Cortex of kidney (tissue), 1 donor: ENCODE measurements at places on chromosomes 11 and 22.

DNA sequence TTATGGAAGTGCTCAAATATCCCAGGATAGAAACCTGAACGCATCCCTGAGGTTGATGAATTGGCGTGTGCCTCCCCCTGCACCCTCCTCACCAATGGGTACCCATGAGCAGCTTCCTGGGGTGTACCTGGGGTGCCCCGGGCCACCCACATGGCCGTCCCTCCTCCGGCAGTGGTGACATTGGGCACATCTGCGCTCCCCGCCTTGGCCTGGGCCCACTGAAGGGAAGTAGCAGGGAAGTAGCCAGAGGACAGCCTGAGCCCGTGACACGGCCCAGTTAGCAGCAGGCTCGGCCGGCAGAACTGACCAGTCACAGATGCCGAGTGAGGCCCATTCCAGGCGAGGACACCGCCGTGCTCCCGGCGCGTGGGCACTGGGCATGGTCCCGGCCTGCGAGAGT is 16.7 kb downstream of the MRPL23 start:
- DNase-seq: no peak

DNA sequence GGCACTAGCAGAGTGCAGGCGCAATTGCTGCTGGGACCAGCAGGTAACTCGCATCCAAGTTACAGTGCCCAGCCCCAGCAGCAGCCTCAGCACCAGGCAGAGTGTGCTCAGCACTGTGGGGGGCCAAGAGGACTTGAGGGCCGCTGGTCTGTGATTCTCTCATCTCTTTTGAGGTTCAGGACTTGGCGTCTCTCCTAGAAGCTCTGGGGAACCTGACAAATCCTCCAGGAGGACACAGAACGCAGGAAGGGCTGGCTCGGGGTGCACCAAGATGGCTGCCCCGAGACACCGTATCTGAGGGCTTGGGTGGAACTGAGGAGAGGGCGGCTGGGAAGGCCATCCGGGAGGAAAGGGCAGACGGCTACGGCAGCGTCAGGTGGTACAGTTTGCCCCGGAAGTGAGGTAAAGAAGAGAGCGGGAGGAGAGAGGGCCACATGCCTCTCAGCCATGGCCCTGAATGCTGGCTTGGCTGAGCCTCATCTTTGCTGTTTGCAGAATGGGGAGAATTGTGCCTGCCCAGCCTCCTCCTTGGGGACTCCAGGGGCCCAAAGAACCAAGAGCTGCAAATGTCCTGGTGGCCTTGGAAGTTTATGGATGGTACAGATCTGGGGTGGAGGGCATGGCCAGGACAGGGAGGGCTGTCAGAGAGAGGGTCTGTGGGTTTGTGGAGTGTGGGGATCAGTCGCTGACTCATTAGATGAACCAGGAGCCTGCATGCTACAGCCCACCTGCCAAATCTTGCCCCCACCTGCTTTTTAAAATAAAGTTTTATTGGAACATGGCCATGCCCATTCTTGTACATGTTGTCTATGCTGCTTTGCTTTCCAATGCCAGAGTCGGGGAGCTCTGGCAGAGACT is 78.0 kb downstream of the MYEOV start:
- no peak for DNase-seq

- no peak for DNase-seq
These were observed 11.4 kb upstream of the VSTM5 start for GRCh38 chr11:93861808-93862207.

- DNase-seq: no peak
These were observed 9.1 kb downstream of the DENND6B start for GRCh38 chr22:50317674-50318073.

- DNase-seq: no peak
These were observed 41.9 kb downstream of the BCR start for GRCh38 chr22:23222033-23222792.

DNA sequence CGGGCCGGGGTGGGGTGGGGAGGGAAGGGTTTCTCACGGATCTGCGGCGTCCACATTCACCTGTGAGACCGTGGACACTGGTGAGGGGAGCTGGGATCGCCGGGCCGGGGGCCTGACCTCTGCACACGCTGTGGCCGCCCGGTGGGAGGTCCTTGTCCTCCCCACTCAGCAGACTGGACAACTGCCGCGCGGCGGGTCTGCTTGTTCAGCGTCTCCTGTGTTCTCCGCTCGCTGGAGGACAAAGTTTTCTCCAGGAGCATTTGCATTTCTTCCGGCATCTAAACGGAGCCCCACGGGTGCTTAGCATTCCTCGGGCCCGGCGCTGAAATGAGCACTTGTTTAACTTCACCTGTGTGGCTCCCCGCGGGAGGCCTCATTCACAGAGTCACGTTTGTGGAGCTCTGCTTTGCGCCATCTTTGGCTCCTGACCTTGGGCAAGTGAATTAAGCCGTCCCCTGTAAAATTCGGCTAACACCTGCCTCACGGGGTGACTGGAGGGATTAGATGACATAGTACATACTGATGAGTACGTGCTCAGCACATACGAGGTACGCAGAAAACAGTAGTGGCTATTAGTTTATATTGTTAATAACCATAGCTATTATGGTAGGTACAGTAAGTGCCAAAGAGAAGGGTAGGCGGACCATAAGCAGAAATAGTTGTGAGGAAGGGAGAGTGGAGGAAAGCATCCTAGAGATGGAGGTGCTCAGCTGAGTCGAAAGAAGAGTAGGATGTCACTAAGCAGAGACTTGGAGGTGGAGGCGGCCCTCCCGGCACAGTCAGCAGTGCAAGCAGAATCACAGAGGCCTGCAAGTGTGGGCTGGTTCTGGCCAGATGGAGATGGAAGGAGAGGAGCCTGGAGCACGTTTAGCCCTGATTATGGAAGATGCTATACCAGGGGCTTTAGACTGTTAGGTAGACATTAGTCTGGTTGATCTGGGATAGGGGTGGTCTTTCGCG is 885 bp downstream of the TRMU start:
- DNase-seq: no peak

DNA sequence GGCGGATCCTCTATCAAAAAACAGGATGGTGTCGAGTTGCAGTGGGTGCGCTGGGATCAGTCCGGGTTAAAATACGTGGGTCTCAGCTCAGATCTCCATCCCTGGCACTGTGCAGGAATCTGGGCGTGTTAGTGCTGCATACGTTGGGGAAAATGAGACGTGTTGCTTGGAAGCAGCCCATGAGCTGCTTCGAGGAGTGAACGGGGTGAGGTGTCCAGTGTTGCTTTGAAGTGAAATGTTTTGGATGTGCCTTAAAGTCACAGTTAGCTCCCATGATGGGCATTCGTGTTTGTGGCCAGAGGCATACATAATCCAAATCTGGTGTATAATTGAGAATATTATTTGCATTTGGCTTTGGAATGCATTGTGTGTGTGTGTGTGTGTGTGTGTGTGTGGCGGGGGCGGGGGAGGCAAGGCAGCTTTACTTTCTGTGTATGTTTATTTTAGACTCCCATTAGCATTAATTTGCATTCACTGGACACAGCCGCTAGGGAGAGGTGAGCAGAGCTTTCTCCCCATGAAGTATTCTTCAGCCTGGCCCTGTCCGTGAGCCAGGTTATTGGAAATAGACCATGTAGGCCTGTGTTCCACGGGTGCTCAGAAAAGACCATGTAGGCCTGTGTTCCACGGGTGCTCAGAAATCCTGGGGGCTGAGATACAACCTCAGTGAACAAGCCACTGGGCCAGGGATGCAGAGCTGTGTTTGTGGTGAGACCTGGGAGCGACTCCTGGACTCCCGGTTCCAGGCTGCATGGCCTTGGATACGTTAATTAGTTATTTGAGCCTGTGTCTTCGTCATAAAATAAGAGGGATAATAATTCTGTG is 134.6 kb downstream of the ST3GAL4 start:
- no peak for DNase-seq

GRCh38 chr22:48410536-48410935 is 1417.1 kb downstream of the BRD1 start:
- DNase-seq: no peak

- no peak for DNase-seq
These were observed 14.5 kb upstream of the P4HA3 start for GRCh38 chr11:74325649-74326645.

- no peak for DNase-seq
These were observed 27.4 kb upstream of the GRIA4 start for GRCh38 chr11:105582497-105582896.

- no peak for DNase-seq
These were observed 20.5 kb downstream of the TST start for GRCh38 chr22:36998620-36999351.

- no peak for DNase-seq
These were observed 258.0 kb upstream of the API5 start for GRCh38 chr11:43053638-43054412.

DNA sequence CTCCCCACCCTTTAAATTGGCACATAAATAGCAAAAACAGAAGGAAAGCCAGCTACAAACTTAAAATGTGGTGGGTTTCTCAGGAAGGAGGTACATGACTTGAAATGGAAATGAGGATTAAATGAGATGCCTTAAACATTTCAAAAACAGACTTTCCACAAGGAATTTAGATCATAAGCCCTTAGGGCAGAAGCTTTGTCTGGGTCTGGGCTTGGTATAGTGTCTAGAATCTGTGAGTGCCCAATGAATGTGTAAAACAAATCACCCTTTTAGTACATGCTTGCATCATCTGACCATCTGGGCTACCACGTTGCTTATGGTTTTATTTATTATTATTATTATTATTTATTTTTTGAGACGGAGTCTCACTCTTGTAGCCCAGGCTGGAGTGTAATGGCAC is 37.1 kb upstream of the CREB3L1 start:
- no peak for DNase-seq

GRCh38 chr22:45846952-45847351 is 130.0 kb downstream of the WNT7B start:
- DNase-seq: no peak

- no peak for DNase-seq
These were observed 638 bp upstream of the TENM4 start for GRCh38 chr11:79441461-79441875.

- DNase-seq: no peak
These were observed 26.1 kb downstream of the MOB2 start for GRCh38 chr11:1460396-1460985.

DNA sequence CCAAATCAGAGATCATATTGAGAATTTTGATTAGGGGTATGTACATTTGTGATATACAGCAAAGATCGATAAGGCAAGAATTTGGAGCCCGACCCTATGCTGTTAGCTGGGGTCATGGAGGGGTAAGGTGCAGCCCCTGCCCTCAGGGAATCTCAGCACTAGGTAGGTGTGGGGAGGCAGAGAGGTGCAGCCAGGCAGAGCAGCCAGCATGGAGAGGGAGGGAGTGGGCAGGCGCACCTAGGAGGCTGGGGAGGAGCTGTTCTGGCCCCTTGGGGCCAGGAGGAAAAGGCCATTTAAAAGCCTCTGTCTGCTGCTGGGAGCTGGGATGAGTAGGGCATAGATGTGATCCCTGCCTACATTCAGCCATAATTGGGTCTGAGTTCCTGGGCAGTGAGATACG is 293.0 kb downstream of the TBC1D22A start:
- DNase-seq: no peak

DNA sequence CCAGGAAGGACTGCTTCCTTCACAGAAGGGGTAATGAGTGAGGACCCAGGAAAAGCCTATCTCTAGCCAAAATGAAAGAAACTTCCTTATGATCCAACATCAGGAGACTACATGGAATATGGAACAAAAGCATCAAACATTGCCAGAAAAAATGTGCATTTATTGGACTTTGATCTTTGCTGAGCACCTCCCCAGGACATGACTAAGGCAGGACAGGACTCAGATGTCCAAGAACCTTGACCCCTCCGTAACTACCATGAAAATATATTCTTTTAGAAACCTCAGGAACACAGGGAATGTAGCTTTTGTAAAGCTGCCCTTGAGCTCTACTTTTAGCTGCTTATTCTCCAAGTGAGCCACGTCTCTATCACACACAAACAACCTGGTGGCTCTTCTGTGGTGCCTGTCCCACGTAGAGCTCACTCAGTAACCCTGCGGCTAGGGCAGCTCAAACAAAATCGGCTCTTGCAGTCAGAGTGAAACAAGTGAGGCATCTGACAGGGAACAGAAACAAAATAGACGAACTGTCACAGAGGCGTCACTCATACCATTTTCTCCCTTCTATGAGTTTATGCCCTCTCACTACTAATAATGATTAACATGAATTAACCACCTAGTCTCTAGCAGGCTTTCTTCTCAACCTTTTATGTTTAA is 471.5 kb upstream of the API5 start:
- DNase-seq: no peak

GRCh38 chr11:118006153-118006534 is 19.9 kb downstream of the IL10RA start:
- DNase-seq: no peak

GRCh38 chr11:38272376-38272775 is 1674.3 kb upstream of the RAG2 start:
- no peak for DNase-seq

DNA sequence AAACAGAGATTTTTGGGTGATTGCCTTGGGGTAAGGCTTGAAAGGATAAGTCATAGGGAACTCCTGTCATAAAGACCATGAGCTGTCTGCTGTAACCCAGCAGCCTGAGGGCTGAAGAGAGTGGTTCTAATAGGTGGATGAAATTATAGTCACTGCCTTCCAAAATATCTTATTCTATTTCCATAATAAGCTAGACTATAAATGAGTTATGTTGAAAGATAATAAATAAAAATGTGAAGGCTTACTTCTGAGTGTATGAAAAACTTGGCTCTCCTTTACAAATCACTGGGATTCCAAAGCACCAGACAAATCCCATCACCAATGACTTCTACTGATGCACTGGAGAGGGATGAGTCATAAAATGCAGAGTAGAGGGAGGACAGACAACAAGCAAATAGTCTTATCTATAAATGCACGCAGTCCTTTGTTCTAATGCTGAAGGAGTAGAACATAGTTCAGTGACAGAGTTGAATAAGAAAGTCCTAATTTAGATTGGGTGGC is 775.0 kb upstream of the LRRC4C start:
- no peak for DNase-seq

DNA sequence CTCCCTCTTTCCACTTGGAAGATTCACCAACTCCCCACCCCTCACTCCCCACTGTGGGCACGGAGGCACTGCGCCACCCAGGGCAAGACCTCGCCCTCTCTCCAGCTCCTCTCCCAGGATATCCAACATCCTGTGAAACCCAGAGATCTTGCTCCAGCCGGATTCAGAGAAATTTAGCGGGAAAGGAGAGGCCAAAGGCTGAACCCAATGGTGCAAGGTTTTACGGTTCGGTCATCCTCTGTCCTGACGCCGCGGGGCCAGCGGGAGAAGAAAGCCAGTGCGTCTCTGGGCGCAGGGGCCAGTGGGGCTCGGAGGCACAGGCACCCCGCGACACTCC is 397 bp upstream of the CD44 start:
- no peak for DNase-seq
